Liver (tissue), 10 donors: ENCODE measurements at places on chromosomes 6 and 20. TPM values are rescaled to one million over a fixed set of nuclear protein-coding genes. Genes with fewer than 3 reads are reported as not detected.
A peak's percentile ranks its signal among the peaks of the same experiment; 100 is the strongest.

GRCh38 chr6:38555606-38556005 is 84.1 kb downstream of the BTBD9 start:
- H3K27ac ChIP-seq = no peak overlapping the region
- no peaks in the 10 kb centered on the region for H3K4me1 ChIP-seq
- no peak overlapping the region for H3K4me3 ChIP-seq
- no peak for DNase-seq

DNA sequence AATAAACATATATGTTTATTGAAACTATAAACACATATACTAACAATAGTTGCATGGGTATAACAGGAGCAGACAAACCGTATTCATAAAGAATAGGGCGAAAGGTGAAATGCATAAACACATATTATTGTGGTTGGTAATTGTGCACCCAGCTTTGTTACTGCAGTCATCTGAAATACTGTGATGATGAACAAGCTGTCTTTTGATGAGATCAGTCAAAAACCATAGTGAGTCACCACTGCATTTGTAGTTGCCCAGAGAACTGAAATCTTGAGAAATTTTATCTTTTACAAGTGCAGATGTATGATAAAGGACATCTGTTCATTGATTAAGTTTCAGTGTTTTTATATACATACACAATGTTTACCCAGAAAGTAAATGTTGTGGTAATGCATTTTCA is 133.7 kb downstream of the MYO6 start:
- peaks cover 5% of the 10 kb centered on the region for H3K36me3 ChIP-seq
- no peaks in the 10 kb centered on the region for H3K27me3 ChIP-seq
- H3K4me3 ChIP-seq = no peak overlapping the region

- H3K4me3 ChIP-seq = no peak overlapping the region
- DNase-seq = no peak
- no peak overlapping the region for H3K27ac ChIP-seq
- H3K4me1 ChIP-seq = peaks cover 15% of the 10 kb centered on the region
- no peaks in the 10 kb centered on the region for H3K27me3 ChIP-seq
These were observed 29.7 kb downstream of the ZMYND8 start for GRCh38 chr20:47326658-47327268.

GRCh38 chr20:32168184-32168910 is 39.2 kb downstream of the PLAGL2 start:
- H3K4me3 ChIP-seq = no peak overlapping the region
- DNase-seq = no peak
- H3K4me1 ChIP-seq = no peaks in the 10 kb centered on the region
- peaks cover 30% of the 10 kb centered on the region for H3K36me3 ChIP-seq
- no peak overlapping the region for H3K27ac ChIP-seq
- no peaks in the 10 kb centered on the region for H3K27me3 ChIP-seq

- H3K36me3 ChIP-seq = peaks cover 17% of the 10 kb centered on the region
- peaks cover 36% of the 10 kb centered on the region for H3K4me1 ChIP-seq
- H3K27ac ChIP-seq = peak overlapping the region; percentile 61
- no peak overlapping the region for H3K4me3 ChIP-seq
These were observed 11.6 kb downstream of the RBCK1 start for GRCh38 chr20:419556-420165.

- no peak overlapping the region for H3K4me3 ChIP-seq
- H3K36me3 ChIP-seq = no peaks in the 10 kb centered on the region
- no peak overlapping the region for H3K27ac ChIP-seq
- H3K27me3 ChIP-seq = no peaks in the 10 kb centered on the region
- no peak for DNase-seq
- no peaks in the 10 kb centered on the region for H3K4me1 ChIP-seq
These were observed 52.7 kb downstream of the UNC5CL start for GRCh38 chr6:40986364-40986763.

DNA sequence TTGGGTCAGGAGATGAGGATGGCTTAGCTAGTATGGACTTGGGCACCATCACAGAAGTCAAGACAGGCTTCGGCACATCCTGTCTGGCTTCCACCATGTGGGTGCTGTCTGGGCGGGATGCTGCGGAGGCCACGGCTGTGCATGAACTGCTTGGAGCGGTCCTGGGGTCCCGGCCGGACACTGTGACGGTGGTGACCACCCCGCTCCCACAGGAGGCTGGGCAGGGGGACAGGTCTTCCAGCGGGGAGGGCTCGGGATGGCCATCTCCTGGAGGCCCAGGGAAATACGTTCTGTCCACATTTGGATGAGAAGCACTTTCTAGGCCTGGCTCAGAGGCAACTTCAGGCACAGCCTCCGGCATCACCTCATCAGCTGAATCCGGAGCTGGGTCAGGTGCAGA is 32.1 kb upstream of the TCFL5 start:
- no peak overlapping the region for H3K27ac ChIP-seq
- no peaks in the 10 kb centered on the region for H3K27me3 ChIP-seq
- peaks cover 7% of the 10 kb centered on the region for H3K4me1 ChIP-seq
- no peak overlapping the region for H3K4me3 ChIP-seq

DNA sequence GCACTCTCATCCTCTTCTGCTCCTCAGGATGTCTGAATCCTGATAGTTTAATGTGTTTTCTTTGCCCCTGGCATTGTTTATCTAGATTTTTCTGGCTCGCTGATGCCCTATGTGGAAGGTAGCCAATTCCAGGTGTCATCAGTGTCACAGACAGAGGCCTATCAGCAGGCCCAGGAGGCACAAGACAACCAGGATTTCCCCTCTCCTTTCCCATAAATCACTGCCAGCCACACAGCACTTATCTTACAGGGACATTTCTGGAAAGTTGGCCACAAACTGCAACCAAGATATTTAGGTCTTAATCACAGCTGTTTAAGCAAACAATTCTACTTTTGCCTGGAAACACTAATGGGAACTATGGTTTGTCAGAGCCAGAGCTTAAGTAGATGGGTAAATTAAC is 28.1 kb downstream of the ADGRF5 start:
- H3K27me3 ChIP-seq = no peaks in the 10 kb centered on the region
- H3K27ac ChIP-seq = no peak overlapping the region
- no peaks in the 10 kb centered on the region for H3K4me1 ChIP-seq
- no peak for DNase-seq
- no peaks in the 10 kb centered on the region for H3K36me3 ChIP-seq

DNA sequence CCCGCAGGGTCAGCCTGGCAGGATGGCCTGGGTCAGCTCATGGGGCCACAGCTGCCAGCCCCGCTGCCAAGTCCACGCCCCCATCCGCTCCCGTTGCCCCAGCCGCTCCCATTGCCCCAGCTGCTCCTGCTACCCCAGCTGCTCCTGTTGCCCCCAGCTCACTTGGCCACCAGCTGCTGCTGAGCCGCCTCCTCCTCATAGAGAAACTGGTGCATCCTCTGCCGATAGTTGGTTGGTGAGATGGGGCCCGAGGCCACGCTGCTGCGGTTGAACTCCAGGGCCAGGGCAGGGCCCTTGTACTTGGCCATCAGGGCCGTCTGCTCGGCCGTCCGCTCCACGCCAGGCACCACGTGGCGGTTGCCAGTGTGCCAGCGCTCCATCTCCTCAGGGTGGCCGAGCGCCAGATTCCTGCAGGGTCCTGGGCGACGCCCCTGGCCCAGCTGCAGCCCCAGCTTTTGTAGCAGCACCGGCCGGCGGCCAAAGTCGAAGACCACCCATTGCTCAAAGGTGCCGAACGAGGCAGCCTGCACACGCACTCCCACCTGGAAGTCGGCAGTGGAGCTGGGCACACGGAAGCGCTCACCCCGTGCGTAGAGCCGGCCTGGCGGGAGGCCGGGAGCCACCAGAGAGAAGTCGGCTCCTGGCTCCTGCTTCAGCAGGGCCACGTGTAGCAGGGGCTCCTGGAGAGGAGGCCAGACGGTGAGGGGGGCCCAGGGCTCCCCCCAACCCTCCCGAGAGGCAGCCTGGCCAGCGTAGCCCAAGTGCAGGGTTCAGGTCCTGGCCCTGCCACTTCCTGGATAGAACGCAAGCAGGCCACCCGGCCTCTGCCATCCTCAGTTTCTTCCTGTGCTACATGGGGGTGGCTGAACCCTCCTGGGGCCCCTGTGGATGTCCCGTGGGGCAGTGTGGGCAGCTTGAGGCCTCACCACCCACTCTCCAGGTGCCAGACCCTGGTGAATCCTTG is 4.8 kb downstream of the HELZ2 start:
- no peak overlapping the region for H3K4me3 ChIP-seq
- H3K4me1 ChIP-seq = peaks cover 21% of the 10 kb centered on the region
- no peak for DNase-seq
- peaks cover 20% of the 10 kb centered on the region for H3K36me3 ChIP-seq
- H3K27me3 ChIP-seq = no peaks in the 10 kb centered on the region

DNA sequence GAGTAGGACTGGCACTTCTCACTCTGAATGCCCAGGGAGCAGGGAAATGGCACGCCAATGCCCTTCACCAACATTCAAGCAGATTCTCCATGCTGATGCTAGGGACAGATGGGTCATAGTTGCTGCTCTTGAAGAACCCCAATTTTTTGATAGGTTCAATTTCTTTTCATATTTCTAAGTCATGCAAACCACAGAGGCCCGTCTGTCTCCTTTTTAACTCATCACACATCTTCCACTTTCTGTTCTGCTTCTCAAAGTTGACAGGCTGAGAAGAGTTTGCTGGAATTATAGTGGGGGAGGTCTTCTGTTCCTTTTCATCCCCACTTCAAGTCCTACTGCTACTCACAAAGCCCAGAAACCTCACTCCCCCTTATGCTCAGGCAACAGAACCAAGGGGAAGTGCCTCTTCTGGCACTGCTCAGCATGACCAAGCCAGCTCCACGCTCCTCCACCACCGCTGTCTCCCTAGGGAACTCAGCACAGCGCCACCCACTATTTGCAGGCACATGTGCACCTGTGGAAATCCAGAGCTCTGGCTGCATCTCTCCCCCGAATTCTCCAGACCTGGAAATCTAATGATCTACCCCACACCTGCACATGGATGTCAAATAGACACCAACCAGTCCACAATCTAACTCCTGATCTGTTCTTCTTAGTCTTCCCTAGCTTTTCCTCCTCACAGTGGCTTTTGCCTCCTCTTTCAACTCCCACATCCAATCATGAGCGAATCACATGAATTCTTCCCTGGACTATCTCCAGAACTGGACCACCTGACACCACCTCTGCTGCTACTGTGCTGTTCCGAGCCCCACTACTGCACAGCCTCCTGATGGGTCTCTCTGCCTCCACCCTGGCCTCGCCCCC is 10.7 kb downstream of the ZBTB24 start:
- no peak overlapping the region for H3K4me3 ChIP-seq
- H3K27ac ChIP-seq = no peak overlapping the region
- no peaks in the 10 kb centered on the region for H3K27me3 ChIP-seq
- H3K4me1 ChIP-seq = peaks cover 4% of the 10 kb centered on the region
- H3K36me3 ChIP-seq = peaks cover 32% of the 10 kb centered on the region

DNA sequence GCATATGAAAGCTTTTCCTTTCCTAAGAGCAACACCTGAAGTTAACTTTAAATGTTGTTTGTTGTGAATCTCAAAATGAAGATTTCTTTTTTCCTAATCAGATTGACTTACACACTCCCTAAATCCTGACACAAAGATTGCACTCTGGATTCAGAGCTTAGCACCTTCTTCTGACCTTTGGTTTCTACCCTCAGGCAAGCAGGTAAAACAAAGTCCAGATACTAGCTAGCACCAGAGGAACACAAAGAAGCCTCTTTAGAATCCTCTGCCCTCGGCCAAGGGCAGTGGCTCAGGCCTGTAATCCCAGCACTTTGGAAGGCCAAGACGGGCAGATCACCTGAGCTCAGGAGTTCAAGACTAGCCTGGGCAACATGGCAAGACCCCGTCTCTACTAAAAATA is 14.5 kb downstream of the SERAC1 start:
- H3K27me3 ChIP-seq = no peaks in the 10 kb centered on the region
- no peak for DNase-seq
- no peak overlapping the region for H3K27ac ChIP-seq
- H3K4me3 ChIP-seq = no peak overlapping the region
- H3K4me1 ChIP-seq = peaks cover 3% of the 10 kb centered on the region

The GRM1 gene
- 0.05 TPM for total RNA-seq

The LAMA2 gene
- 17.0 TPM for total RNA-seq
